ENCODE measurements at places on chromosomes 7 and 10.
A peak's percentile ranks its signal among the peaks of the same experiment; 100 is the strongest.

DNA sequence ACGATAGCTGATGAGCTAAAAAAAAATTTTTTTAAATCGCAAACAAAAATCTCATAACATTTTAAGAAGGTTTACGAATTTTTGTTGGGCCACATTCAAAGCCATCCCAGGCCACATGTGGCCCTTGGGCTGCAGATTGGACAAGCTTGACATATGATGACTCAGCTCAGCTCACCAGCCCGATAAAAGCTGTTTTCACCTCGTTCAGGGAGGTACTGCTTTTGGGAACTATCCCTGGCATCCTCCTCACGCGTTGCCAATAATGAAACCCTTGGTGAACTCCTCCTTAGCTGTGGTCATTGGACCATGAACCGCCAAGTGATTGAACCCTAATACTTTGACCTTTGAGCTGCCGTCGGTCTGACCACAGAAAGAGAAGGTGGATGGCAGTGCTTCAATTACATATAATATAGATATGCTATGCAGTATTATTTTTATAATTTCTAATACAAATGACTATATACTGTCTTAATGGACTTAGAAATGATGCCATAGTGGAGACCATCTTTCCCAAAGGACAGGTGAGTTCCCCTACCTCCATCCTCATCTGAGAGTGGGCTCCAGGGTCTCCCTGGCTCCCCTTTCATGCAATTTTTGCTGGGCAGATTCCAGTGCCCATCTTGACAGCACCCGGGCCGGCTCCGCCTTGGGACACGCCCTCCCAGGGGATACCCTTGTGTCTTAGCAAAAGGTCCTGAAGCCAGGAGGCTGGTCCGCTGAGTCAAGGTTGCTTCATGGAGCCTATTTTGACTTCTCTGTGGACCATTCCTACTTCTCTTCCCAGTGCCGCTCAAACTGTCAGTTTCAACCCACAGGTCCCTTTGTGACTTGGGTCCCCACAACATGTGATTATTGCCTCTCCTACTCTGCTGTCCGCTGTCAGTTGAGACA is 707.2 kb downstream of the PARD3 start:
- no peak for DNase-seq

DNA sequence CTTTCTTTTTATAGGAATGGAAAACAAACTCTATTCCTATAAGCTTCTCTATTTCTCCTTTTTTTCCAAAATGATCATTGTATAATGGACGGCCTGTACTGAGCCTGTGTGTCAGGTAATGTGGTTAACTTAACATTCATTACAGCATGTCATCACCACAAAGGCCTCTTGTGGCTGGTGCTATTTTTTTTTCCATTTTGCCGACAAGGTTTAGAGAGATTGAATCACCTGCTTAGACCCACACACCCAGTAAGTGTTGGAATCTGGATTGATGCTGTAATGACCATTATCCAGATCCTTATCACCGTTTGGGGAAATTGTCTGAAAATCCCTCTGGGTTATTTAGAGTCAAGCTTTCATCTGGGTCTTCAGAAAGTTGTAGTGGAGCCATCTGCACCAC is 18.5 kb downstream of the AKR1B15 start:
- no peak for DNase-seq

DNA sequence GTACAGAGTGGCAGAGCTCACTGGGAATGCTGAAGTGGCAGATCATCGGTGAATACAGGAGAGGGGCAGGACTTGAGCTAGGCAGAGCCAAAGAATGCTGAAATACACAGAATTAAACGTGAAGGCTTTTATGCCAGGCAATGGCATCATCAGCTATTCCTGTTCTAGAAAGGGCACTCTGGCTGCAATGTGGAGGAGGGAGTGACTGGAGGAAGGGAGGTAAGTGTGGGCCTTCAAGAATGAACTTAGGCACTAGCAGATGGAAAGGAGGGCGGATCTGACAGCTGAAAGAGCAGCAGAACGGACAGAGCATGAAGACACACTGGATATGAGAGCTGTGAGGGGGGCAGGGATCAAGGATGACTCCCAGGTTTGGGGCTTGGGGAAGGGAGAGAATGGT is 12.0 kb upstream of the TM9SF3 start:
- DNase-seq, result no peak

GRCh38 chr7:153432063-153432462 is 620.1 kb upstream of the DPP6 start:
- no peak for DNase-seq

GRCh38 chr7:117871778-117872538 is 1.3 kb downstream of the CTTNBP2 start:
- peak; percentile 53 for DNase-seq

GRCh38 chr10:2980791-2981360 is 86.5 kb upstream of the PFKP start:
- DNase-seq, result no peak

DNA sequence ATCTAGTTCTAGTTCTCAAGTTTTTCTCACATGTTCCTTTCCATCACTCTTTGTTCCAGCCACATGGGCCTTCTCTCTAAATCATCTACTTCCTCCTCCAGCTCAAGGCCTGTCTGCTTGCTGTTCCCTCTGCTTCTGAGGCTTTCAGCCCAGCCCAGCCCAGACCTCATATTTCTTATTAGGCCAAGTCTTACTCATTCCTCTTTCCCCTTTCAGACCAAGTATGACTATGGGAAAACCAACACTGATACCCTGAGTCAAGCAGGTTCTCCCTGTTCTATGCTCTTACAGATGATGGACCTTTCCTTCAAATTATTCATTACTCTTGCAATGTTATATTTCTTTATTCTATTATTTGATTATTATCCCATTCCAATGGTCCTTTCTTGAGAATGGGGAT is 80.3 kb upstream of the SEM1 start:
- no peak for DNase-seq

DNA sequence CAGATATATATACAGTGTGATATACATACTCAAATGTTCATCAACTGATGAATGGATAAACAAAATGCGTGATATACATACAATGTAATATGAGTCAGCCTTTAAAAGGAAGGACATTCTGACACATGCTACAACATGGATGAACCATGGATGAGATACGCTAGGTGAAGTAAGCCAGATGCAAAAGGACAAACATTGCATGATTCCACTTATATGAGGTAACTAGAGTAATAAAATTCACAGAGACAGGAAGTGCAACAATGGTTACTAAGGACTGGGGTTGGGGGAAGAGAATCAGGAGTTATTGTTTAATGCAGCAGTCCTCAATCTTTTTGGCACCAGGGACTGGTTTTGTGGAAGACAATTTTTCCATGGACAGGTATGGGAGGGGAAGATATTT is 47.3 kb upstream of the PIK3AP1 start:
- DNase-seq, result no peak

- DNase-seq, result no peak
These were observed 586.1 kb upstream of the AUTS2 start for GRCh38 chr7:69012149-69012548.

- no peak for DNase-seq
These were observed 28.3 kb upstream of the SDK1 start for GRCh38 chr7:3272691-3273141.

Data from NCI-H748 treated with DMSO at 0.1 percent for 48 hours (cell line).